ENCODE measurements at places on chromosomes 5 and 9.

DNA sequence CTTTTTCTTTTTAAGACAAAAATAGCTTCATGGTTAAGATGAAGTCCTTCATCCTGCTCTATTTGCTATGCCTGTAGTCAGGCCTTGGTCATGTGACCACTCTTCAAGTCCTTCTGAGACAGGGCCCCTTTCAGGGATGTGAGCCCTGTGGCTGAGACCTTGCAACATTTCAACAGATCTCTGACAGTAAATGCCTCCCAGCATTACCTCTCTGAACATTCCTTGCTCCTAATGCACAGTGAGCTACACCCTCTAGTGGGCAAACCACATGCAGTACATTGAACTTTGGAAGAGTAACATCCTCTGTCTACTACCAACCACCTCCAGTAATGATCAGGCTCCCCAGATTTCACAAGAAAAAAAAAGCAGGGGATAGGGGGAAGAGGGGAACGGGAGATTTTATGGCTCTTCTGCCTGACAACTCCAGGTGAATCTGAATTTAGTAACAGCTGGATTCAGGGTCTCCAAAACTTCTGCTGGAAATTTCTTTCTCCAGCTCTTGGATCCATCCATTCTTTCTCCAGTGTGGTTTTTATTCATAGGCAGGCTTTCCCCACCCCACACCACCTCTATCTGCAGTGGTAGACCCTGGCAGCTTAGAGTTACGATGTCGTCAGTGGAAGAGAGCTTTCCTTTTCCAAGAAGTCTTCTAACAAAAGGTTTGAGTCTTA, 8.9 kb upstream of the FBXO38 start:
- peaks cover 2% of the 10 kb centered on the region for H3K36me3 ChIP-seq
- H3K27me3 ChIP-seq, result no peaks in the 10 kb centered on the region
- peaks cover 2% of the 10 kb centered on the region for H3K4me1 ChIP-seq
- H3K4me3 ChIP-seq, result no peak overlapping the region

- H3K36me3 ChIP-seq, result no peaks in the 10 kb centered on the region
- H3K4me1 ChIP-seq, result peaks cover 10% of the 10 kb centered on the region
- DNase-seq, result no peak
- H3K27me3 ChIP-seq, result peaks cover 2% of the 10 kb centered on the region
- no peak overlapping the region for H3K27ac ChIP-seq
These were observed 178.3 kb downstream of the DEPDC1B start for GRCh38 chr5:60521376-60522291.

DNA sequence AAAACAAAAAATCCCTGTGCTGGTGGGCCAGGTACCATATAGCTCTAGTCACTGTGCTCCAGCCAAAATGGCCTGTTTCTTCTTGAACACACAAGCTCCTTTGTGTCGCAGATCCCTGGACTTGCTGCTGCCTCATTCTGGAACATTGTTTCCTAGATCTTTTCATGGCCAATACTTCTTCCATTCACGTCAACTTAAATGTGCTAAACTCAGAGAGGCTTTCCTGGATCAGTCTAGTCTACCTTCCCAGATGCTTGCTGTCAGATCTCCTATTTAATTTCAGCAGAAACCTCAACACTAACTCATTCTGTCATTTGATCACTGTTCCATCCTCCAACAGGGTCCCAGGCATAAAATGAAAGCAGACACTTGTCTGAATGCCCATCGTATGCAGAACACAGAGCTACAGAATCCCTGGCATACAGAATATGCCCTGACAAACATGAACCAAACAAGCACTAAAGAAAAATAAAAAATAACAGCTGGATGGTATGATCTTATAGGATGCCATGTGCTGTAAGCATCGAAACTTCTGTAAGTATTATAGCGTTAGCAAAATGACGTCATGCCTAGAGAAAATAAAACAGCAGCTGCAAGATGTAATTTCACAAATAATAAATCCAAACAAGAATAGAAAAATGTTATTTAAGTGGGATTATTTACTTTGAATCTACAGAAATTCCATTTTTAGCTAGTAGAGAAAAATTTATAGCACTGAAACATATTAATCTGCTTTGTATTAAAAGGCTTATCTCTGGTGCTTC, 403.7 kb upstream of the DAP start:
- no peaks in the 10 kb centered on the region for H3K4me1 ChIP-seq
- no peak for DNase-seq
- H3K4me3 ChIP-seq, result no peak overlapping the region
- no peaks in the 10 kb centered on the region for H3K27me3 ChIP-seq
- H3K36me3 ChIP-seq, result no peaks in the 10 kb centered on the region

GRCh38 chr5:13278148-13278547, 666.3 kb downstream of the DNAH5 start:
- H3K4me3 ChIP-seq, result no peak overlapping the region
- no peak overlapping the region for H3K27ac ChIP-seq
- H3K36me3 ChIP-seq, result no peaks in the 10 kb centered on the region
- no peaks in the 10 kb centered on the region for H3K27me3 ChIP-seq

GRCh38 chr9:28770226-28770625, 1196.9 kb upstream of the C9orf72 start:
- H3K27me3 ChIP-seq, result no peaks in the 10 kb centered on the region
- H3K27ac ChIP-seq, result no peak overlapping the region
- H3K4me3 ChIP-seq, result no peak overlapping the region
- H3K4me1 ChIP-seq, result no peaks in the 10 kb centered on the region
- no peaks in the 10 kb centered on the region for H3K36me3 ChIP-seq
- no peak for DNase-seq

DNA sequence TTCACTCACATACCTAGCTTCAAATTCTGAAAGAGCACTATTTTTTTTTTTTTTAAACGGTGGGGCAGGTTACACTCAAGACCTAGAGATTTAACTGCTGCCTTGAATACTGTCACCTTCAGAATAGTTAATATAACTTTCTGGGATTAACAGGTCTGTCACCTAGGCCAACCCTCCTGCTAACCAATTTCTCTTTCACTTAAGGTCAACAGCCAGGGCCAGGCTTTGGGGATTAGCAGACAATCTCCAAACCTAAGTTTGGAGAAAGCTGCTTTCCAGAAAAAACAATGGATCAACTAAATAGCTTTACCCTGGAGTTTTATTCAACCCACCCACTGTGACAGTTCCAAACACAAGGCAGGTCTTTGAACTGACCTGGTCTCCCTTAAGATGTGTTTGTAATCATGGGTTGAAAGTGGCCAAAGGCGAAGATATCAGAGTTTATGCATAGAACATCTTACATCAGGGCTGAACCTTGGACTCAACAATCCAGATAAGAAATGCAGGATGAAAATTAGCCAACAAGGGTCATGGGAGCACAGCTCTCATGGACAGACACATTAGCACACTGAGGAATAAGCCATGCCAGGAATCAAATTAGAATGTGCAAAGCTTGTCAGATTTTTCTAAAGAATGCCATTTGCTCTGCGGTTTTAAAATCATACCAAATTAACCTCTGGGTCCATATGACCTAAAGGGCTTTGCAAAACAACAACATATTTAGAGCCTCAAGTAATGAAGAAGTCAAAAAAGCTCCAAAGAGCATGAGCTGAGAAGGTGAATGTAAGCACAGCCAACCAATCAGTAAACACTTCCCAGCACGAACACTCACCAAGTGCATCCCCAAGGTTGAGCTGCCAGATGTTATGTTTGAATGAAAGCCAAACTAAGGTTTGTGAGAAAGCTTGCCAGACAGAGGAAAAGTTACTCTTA, 538.5 kb upstream of the DMAC1 start:
- no peak overlapping the region for H3K4me3 ChIP-seq
- H3K27me3 ChIP-seq, result no peaks in the 10 kb centered on the region
- H3K27ac ChIP-seq, result no peak overlapping the region
- H3K36me3 ChIP-seq, result no peaks in the 10 kb centered on the region

GRCh38 chr9:11792870-11793269, 900.3 kb upstream of the TYRP1 start:
- no peaks in the 10 kb centered on the region for H3K36me3 ChIP-seq
- H3K4me1 ChIP-seq, result no peaks in the 10 kb centered on the region
- no peak overlapping the region for H3K4me3 ChIP-seq
- H3K27ac ChIP-seq, result no peak overlapping the region
- H3K27me3 ChIP-seq, result no peaks in the 10 kb centered on the region
- DNase-seq, result no peak

DNA sequence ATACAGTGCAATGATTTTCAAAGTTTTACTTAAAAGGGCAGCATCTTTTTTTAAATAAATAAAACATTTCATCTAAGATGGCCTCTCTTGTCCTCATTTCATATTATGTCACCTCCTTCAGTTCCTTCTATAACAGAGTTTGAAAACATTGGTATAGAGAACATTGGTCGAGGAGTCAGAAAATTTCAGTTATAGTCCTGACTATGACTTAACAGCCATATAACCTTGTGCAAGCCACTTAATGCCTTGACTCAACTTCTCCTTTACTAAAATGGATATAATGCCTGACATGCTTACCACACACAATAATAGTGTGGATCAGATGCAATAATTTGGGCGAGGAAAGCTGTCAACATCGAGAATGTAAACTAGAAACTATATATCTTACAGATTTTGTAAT, 22.6 kb downstream of the SSBP2 start:
- H3K36me3 ChIP-seq, result no peaks in the 10 kb centered on the region
- no peak overlapping the region for H3K4me3 ChIP-seq
- H3K4me1 ChIP-seq, result 0 out of 2 replicates have a peak, but pooled peaks cover 2% of the 10 kb centered on the region
- no peak for DNase-seq
- no peaks in the 10 kb centered on the region for H3K27me3 ChIP-seq

- H3K4me1 ChIP-seq, result no peaks in the 10 kb centered on the region
- H3K27ac ChIP-seq, result no peak overlapping the region
- DNase-seq, result no peak
- H3K36me3 ChIP-seq, result peaks cover 27% of the 10 kb centered on the region
- H3K27me3 ChIP-seq, result no peaks in the 10 kb centered on the region
These were observed 47.5 kb downstream of the CDK5RAP2 start for GRCh38 chr9:120532475-120532874.

DNA sequence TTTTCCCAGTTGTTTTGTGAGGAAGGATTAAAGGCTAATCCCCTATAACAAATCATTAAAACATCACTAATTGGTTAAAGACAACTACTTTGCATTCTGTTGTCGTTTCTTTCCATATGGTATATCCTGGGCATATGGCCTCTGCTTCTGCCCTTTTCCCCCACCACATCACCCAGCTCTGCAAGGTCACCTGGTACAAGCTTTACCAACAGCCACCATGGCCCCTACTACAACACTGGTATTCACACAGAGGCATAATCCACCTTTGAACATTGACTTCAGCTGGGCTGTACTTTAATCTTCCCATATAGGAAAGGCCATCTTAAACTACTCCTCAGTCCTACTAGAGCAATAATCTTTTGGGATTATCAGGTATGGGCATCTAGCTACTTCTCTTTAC, 866.1 kb downstream of the TLE4 start:
- no peaks in the 10 kb centered on the region for H3K4me1 ChIP-seq
- no peak overlapping the region for H3K4me3 ChIP-seq
- DNase-seq, result no peak
- H3K27ac ChIP-seq, result no peak overlapping the region

DNA sequence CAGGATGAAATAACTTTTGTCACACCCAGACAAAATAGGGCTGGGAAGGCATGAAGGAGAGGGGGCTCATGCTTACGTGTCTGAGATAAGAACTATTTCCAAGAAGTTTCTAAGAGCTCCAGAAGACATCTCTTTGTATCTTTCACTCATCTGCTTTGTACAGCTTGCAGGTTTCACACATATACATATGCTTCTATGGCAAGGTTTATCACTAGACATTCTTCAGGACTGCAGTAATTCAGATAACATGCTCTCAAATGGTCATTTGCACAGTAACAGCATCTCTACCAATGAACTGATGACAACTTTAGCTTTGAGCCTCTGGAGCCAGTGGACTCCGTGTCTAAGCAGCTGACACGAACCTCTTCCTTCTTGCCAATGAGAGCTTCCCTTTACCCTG, 3.2 kb downstream of the OR1J1 start:
- no peaks in the 10 kb centered on the region for H3K36me3 ChIP-seq
- DNase-seq, result peak; percentile 12
- no peak overlapping the region for H3K4me3 ChIP-seq

- H3K4me1 ChIP-seq, result peaks cover 53% of the 10 kb centered on the region
- H3K27ac ChIP-seq, result peak overlapping the region; percentile 98
- H3K4me3 ChIP-seq, result no peak overlapping the region
- H3K27me3 ChIP-seq, result no peaks in the 10 kb centered on the region
These were observed 20.4 kb downstream of the ERGIC1 start for GRCh38 chr5:172854451-172854871.

GRCh38 chr9:16833296-16833835, 37.1 kb downstream of the BNC2 start:
- peaks cover 10% of the 10 kb centered on the region for H3K4me1 ChIP-seq
- H3K27me3 ChIP-seq, result no peaks in the 10 kb centered on the region
- DNase-seq, result no peak
- no peak overlapping the region for H3K4me3 ChIP-seq

- no peak overlapping the region for H3K27ac ChIP-seq
- no peaks in the 10 kb centered on the region for H3K4me1 ChIP-seq
- no peak overlapping the region for H3K4me3 ChIP-seq
- H3K36me3 ChIP-seq, result no peaks in the 10 kb centered on the region
These were observed 155.9 kb upstream of the PHYKPL start for GRCh38 chr5:178388386-178389025.

DNA sequence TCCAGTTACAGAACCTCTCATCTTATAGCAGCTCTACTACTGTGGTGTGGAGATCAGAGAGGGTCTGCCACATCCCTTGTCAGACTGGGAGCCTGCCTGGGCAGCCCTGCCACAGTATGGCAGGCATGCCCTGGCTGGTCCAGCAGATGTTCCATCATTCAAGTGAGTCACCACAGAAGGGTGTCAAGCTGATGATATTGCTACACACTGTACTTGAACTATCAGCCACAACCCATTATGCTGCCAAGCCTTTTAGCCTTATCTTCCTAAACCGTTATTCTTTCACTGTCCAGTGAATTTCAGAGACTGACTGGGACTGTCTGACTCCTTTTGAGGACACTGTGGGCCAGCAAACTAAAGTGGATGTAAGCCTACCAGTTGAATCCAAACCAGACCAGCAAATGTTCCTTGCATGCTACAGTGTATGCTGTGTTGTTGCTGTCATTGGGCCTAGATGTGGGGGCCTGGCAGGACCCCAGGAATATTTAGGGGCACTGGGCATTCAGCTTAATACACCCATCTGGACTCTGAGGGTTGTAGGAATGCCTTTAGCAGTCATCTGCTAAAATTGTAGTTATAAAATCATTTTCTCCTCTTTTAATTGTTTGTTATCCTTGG, 202.6 kb downstream of the NR3C1 start:
- peaks cover 6% of the 10 kb centered on the region for H3K4me1 ChIP-seq
- H3K4me3 ChIP-seq, result no peak overlapping the region
- H3K36me3 ChIP-seq, result no peaks in the 10 kb centered on the region

- DNase-seq, result no peak
- no peak overlapping the region for H3K27ac ChIP-seq
- H3K4me1 ChIP-seq, result no peaks in the 10 kb centered on the region
- no peak overlapping the region for H3K4me3 ChIP-seq
These were observed 333.8 kb downstream of the DMRT2 start for GRCh38 chr9:1383899-1384455.

DNA sequence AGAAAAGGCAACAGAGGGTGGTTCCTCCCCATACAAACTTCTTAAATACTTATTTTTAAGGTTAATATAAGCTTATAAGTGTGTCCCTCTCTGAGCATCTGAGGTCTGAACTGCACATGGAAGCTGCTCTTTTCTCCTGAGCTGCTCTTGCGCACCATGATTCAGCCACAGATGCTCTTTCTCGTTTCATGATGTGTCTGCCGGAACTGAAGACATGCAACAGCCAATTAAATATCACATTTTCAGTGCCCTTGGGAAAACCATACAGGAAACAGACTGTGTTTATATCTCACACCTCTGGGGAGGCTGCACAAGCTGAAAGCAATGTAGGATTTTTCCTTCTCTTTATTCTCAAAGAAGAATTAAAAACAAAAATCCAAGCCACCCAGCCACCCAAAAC, 96.8 kb upstream of the NREP start:
- no peaks in the 10 kb centered on the region for H3K36me3 ChIP-seq
- no peaks in the 10 kb centered on the region for H3K27me3 ChIP-seq
- peak; percentile 62 for DNase-seq
- peaks cover 9% of the 10 kb centered on the region for H3K4me1 ChIP-seq
- no peak overlapping the region for H3K27ac ChIP-seq
- no peak overlapping the region for H3K4me3 ChIP-seq
